Activated CD8-positive, alpha-beta memory T cell treated with anti-CD3 and anti-CD28 coated beads for 48 hours (primary cell): ENCODE measurements at places on chromosomes 2 and 18.

DNA sequence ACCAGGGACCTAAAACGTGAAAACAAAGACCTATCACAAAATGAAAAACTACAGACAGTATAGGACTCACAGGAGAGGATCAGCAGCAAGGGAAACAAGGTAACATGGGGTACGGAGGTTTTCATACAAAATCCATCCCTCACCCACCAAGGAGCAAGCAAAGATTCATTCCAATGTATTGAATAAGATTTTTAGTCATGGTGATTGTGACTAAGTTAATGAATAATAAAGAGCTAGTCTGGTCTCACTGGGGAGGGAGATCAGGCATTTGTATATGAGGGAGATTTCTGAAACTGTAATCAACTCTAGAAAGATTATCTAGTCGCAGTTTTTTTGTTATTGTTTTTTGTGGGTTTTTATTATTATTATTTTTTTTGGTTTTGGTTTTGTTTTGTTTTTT is 336.5 kb upstream of the MMADHC start:
- no peak for DNase-seq

GRCh38 chr2:85582492-85582891 is 1.7 kb upstream of the VAMP5 start:
- DNase-seq = no peak

DNA sequence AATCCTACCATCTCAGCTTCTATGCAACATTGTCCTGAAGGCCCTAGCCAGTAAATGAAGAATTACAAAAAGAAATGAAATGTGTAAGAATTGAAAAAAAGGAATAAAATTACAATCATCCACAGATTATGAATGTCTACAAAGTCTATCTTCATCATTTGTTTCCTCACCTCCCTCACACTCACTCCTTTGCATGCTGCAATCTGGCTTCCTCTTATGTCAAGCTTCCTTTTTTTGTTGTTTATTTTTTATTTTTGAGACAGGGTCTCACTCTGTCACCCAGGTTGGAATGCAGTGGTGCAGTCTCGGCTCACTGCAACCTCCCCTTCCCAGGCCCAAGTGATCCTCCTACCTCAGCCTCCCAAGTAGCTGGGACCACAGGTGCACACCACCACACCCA is 129.0 kb downstream of the CABYR start:
- DNase-seq = no peak

DNA sequence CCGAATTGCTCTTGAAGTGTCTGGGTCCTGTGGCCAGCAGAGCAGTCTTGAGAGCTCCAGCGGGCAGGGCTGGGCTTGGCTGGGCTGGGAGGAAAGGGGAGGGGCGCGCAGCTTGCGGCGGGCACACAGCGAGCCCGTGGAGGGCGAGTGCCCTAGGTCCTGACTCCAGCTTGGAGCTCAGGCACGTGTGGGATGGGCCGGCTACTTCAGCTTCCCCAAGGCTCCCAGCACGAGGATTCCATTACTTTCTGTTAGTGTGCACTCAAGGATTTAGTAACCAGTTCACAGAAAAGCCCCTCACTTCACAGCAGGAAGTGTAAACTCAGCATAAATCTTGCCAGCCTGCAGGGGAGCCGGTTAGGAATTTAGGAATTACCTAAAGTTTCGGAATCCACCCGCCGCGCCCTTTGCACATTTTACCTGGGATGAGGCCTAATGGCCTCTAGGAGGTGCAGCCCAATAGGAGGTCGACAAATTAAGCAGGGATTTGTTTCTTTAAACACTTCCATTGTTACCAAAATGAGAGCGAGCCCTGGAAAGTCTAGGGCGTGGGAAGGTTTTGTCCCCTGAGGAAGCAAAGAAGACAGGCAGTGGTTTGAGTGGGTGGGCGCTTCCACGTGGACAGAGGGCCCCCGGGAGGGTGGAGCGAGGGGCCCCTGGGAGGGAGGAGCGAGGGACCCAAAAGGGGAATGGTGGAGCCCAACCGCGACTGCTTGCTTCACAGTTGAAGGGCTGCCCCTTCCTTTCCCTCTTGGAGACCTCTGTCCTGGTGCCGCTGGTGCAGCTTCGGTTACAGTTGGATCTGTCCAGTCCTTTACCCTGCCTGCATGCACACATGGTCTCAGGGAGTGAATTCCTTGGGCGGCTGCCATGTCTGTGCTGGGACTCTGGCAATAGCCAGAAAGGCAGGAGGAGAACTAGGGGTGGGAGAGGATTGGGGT is 93.3 kb downstream of the CTAGE1 start:
- DNase-seq = no peak

DNA sequence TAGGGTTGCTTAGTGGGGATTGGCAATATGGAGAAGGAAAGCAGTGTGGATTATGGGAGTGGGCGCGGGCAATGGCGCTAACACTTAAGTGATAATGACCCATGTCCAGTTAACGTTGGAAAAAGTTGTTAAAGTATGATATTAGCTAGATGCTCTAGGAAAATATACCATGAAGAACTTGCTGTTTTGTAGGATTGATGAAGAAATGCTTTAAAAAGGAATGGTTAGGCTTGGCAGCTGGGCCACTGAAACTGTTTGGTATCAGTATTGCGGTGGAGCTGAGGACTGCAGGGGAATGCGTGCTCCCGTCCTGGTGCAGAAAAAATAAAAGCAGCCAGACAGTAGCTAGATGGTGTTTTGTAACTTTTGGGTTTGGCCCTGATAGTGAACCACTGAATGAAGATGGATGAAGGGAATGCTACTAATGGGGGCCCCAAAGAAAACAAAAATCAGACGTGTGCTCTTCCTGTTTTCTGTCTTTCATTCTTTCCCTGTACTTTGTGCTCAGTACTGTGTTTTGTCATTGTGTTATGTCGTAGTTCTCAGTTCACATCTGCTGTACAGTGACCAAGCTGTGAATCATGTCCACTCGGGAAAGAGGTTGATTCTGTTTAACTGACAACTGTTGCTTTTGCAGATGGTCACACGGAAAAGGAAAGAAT is 999 bp downstream of the INSIG2 start:
- DNase-seq = no peak

DNA sequence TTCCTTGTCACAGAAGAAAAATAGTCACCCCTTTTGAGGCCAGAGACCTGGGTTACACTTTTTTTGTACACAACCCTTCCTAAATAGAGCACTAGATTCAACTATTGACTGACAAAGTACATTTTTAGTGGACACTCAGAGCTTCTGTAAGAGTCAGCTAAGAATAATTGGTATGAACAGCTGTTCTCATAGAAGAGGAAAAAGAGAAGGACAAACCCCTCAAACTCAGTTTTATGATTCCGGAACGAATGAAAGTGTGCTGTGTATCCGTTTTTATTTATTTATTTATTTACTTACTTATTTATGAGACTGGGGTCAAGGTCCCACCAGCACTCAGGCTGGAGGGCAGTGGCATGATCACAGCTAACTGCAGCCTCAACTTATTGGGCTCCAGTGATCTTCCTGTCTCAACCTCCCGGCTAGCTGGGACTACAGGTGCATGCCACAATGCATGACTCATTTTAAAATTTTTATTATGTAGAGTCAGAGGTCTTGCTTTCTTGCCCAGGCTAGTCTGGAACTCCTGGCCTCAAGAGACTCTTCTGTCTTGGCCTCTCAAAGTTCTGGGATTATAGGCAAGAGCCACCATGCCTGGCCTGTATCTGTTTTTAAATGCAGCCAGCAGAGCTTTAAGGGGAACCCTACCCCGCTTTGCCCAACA is 36.0 kb upstream of the FZD5 start:
- DNase-seq = no peak

GRCh38 chr2:674321-674985 is 2.8 kb downstream of the TMEM18 start:
- DNase-seq = no peak

DNA sequence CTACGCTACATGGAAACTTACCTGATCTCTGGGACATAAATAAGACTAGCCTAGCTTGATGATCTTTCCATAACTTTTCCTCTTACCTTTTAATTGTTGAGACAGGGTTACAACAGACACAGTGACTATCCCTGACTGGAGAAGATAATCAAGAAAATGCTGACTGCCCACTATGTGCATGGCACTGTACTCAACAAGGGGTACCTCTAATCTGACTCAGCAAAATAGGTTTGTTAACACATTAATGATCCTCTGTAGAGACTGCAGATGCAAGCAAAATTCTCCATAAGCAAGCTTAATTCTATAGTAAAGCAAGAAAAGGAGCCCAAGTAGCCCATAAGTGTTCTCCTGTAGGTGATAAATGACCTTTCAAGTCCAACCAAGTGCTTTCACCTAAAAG is 25.5 kb downstream of the ACVR1C start:
- no peak for DNase-seq

- DNase-seq = no peak
Observed at GRCh38 chr2:98731894-98732349, 990 bp upstream of the MGAT4A start.

GRCh38 chr18:79855147-79855933 is 57.6 kb downstream of the KCNG2 start:
- no peak for DNase-seq

GRCh38 chr18:45430041-45430440 is 185.2 kb upstream of the SLC14A2 start:
- DNase-seq = no peak

DNA sequence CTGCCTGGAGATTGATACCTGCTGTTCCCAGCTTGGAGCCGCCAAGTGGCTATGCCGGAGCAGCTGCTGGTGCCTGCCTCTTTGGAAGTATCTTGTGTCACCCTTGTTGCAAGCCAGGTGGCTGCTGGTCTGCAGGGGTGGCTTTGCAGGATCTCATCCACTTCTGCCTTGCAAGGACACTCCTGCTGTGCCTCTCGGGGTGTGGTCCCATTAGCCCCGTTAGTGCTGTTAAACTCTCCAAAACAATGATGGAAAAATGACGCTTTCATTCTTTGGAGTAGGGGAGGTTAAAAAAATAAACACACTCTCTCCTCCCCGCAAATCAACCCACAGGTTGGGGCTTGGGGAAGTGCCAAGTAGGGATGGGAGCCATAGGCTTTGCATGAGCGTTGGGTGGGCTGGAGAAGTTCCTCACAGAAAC is 352.8 kb downstream of the RNF144A start:
- no peak for DNase-seq
